ENCODE measurements at places on chromosomes 4 and X.

GRCh38 chr4:114773339-114773738 lies 174.7 kb downstream of the UGT8 start:
- DNase-seq = no peak

GRCh38 chrX:132501606-132502005 lies 12.8 kb upstream of the MBNL3 start:
- DNase-seq = no peak

DNA sequence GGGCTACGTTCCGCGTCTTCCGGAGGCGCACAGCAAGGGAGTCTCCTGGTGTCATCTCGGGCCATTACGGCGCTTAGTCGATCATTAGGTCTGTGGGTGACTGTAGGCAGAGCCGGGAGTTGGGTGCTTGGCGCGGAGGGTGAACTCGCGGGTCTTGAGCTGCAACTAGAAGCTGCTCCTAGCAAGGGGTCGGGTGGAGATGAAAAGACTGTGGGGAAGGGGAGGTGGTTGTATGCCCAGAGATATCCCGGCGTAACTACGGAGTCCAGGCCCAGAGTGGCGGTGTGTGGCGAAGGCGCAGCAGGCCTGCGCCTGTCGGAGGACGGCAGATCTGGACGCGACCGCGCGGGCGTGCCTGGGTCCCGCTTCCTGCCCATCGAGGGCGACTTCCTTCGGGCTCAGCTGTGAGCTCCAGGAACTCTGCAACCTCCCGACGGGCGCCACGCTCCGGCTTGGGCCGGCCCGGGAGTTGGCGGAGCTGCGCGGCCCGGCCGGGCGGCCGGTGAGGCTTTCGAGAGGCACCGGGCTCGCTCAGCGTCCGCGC lies 2.7 kb upstream of the NKX3-2 start:
- DNase-seq = no peak

DNA sequence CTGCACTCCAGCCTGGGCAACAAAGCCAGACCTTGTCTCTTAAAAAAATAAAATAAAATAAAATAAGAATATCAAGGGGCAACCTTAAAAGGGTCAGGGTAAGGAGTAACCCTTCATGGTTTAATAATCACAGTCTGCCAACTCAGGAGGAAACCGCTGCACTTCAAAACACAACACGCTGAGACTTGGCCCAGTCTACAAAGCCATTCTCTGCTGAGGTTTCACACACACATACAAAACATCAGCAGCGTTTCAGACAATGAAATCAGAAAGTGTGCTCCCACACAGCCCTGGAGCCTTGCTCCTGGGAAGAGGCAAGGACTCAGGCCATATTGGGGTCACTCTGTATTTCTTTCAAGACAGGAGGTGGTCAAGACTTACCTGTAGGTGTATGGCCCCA lies 18.3 kb downstream of the SCARB2 start:
- DNase-seq = peak; percentile 63

DNA sequence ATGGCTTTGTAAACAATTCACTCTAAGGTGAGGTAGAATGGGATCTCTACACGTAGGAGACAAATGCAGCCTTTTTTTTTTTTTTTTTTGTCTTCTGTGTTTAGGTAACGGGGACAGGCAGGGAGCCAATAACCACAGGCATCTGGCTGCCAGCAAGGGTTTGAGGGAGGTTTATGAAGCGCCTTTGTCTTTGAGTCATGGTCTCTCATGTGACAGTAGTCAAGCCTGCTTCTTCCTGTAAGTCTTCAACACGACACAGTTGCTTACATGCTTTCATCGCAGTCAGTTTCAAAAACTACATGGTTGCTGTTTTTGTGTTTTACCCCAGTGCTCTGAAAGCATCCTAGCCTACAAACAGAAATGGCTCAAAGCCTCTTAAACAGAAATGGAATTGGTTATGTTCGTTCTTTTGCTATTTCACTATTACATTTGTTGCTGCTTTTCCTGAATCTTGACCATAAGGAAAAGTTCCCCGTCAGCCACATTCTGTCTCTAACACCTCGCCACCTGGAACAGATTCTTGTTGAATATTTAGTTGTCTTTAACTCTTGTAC lies 127.8 kb upstream of the METTL14 start:
- DNase-seq = peak; percentile 67

GRCh38 chr4:6733358-6734164 lies 17.6 kb downstream of the BLOC1S4 start:
- no peak for DNase-seq

DNA sequence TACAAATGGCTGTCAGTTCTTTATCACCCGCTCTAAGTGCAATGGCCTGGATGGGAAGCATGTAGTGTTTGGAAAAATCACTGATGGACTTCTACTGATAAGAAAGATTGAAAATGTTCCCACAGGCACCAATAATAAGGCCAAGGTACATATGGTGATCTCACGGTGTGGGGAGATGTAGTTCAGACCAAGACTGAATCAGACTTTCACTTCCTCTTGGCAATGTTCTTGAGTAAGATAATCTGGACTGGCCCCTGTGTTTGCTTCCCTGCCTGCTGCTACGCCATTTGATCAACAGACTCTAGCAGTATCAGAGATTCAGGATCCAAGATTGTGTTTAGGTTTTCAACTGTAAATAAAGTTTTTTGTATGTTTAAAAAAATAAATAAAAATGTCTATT lies 682.2 kb upstream of the AMOT start:
- DNase-seq = peak; percentile 3

GRCh38 chrX:154310616-154311536 lies 15.3 kb downstream of the TKTL1 start:
- DNase-seq = no peak

- DNase-seq = no peak
Measured at GRCh38 chr4:152659806-152660205, 20.0 kb downstream of the TMEM154 start.

- no peak for DNase-seq
Measured at GRCh38 chr4:36251983-36252382, 7.7 kb upstream of the ARAP2 start.

DNA sequence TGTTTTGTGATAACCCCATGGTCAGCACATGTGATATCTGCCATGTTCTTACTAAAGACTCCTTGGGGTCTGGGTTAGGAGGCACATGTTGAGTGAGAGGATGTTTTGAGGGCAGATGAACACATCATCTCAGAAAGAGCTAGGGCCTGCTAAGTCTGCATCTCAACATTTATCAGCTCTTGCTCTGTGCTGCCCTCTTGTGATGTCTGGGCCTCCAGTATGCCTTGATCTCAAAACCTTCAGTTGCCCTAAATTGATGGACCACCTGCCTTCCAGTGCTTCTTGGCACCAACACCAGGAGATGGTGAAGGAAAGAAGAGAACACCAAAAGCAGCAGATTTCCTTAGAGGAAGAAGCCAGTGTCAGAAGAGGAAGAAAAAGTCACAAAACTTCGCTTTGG lies 22.5 kb downstream of the MID1 start:
- peak; percentile 27 for DNase-seq

DNA sequence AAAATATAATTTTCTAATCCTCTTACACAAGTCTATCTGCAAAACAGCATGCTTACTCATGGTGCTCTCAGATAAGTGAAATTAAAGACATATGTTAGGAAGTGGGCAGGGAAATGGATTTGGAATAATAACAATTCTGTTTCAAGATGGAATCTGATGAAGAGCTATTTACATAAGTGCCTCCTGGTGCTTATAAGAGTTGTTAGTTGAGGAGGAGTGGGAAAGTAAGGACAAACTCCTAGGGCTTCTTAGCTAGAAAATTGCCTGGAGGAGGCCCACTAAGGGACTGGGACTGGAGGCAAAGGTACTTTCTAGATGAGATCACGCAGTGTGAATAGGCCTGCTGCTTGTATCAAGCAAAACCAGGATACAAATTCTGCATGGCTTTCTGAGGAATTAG lies 939.8 kb downstream of the GLUD2 start:
- peak; percentile 7 for DNase-seq

- peak; percentile 56 for DNase-seq
Measured at GRCh38 chr4:133148690-133149363, at the start of gene PCDH10. Gene PCDH10 (plus strand): TSS chr4:133149294. CDS start chr4:133150141, 847 bp downstream.

DNA sequence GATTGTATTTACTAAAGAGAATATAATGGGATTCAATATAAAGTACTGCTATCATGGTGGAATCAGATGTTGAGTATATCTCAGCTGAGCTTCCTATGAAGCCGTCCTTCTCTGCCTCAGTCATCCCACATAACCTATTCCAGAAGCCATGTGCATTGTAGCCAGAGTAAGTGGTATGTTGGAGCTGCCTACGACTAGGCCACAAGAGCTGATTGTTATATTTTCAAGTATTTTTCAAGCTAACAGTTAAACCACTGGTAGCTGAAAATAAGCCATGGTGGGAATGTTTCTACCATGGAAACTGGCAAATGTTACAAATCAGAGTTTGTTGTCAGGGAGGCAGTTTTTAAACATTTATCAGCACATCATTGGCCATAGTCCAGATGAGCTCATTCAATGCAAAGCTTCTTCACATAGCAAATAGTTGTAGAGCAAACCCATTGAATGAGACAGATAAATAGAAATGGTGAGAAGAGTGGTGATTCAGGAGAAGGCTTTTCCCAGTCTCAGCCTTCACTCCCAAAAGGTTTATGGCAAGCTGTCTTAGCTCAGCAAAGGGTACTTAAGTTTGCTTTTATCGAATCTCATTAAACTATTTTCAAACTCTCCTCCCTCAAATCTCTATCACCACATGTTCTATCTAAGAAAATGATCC lies 436.4 kb downstream of the PCDH19 start:
- no peak for DNase-seq

- DNase-seq = no peak
Measured at GRCh38 chr4:3016961-3017360, 53.6 kb downstream of the GRK4 start.

- peak; percentile 13 for DNase-seq
Measured at GRCh38 chr4:2469192-2469984, 482 bp downstream of the RNF4 start.

- DNase-seq = no peak
Measured at GRCh38 chr4:132195176-132195575, 953.9 kb upstream of the PCDH10 start.

- no peak for DNase-seq
Measured at GRCh38 chr4:81404294-81404693, 67.4 kb downstream of the RASGEF1B start.

DNA sequence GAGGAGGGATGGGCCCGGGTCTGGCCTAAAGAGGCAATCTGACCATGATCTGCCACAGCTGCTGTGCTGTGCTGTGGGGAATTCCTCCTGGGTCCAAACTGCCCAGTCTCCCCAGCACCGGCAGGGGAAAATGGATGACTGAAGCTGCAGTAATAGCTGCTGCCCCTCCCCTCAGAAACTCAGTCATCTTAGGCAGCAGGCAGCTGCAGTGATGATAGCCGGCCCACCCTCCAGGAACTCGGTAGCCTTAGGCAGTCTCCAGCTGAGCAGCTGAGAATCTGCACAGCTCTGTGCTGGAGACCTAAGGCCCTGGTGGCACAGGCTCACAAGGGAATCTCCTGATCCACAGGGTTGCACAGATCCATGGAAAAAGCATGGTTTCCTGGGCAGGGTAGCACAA lies 113.4 kb upstream of the USP38 start:
- DNase-seq = no peak

All from bronchial epithelial cell (primary cell).